ENCODE measurements at places on chromosomes 2 and 18. TPM values are rescaled to one million over a fixed set of nuclear protein-coding genes. Genes with fewer than 3 reads are reported as not detected.

Gene PRSS56
- total RNA-seq: not detected

Gene POTEJ
- not detected for total RNA-seq

Gene MAP3K20
- 55.7 TPM for total RNA-seq

Gene ATP6V1B1
- total RNA-seq: 3.9 TPM

Gene ANKRD53
- total RNA-seq: 1.8 TPM

Gene GCG
- 0.31 TPM for total RNA-seq

Gene SPEG
- total RNA-seq: 62.9 TPM

Gene TSPYL6
- total RNA-seq: not detected

Gene STPG4
- total RNA-seq: 0.25 TPM

Gene HOXD13
- not detected for total RNA-seq

Gene SCN7A
- 1.9 TPM for total RNA-seq

Gene ORMDL1
- 61.7 TPM for total RNA-seq

Gene SESTD1
- total RNA-seq: 101 TPM

Gene UGT1A8
- not detected for total RNA-seq

Gene CCDC138
- 4.1 TPM for total RNA-seq

Gene IL36G
- total RNA-seq: not detected

Gene ASXL3
- 3.9 TPM for total RNA-seq

Gene GALNT13
- total RNA-seq: not detected

Gene UGT1A10
- total RNA-seq: not detected

Gene HOXD12
- total RNA-seq: not detected

Gene FAM237A
- total RNA-seq: not detected

Gene DES
- 0.70 TPM for total RNA-seq

Gene HTRA2
- total RNA-seq: 24.2 TPM

All from chondrocyte (in vitro differentiated cells).